ENCODE measurements at places on chromosomes 5 and 9.

DNA sequence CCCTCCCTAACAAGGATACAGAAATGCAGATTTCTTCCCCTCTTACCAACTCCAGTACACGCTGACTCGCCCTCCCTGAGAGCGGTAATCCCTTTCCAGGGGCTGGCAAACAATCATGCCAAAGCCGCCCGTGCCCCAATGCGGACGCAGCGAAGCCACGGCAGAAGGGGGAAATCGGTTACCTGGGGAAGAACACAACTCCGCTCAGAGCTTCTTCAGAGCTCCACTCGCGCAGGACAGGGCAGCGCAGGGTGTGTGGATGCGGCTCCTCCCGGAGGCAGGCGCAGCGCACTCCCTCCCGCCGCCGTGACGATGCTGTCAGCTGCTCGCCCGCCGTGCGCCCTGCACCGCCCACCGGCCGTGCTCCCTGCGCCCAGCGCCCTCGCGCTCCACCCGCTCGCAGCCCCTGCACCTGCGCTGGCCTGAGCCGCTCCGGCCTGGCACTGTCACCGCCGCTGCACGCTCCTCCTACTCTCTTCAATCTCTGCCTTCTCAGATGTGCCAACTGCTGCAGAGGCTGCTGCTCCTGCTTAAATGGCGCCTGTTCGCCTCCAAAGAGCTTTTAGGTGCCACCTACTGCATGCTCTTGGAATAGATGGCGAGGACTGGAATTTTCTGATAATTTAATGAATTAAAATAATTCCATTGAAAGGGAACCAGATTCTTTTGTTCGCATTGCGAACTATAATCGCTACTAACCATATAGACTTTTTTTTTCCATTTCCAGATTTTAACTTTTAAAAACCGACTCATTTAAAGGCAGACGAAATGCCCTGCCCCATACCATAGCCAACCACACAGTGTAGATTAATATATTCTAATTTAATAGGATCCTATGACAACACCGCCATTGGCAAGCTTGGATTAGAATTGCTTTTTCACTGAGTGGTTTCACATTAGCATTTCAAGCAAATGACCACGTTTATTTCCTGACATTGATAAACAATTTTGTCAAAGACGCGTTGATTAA is at the start of gene DIRAS2:
Gene DIRAS2 (minus strand): TSS at position 255 of the 970 bp plus-strand sequence. CDS start 28,997 bp downstream, outside the sequence.
- peak; percentile 9 for DNase-seq

- no peak for DNase-seq
Observed at GRCh38 chr5:58622936-58623871, 40.3 kb downstream of the RAB3C start.

GRCh38 chr5:124745928-124746915 is at the start of gene ZNF608:
TSS of gene ZNF608 (minus strand) at chr5:124746639. CDS start at chr5:124744989, 1,650 bp downstream.
- no peak for DNase-seq

DNA sequence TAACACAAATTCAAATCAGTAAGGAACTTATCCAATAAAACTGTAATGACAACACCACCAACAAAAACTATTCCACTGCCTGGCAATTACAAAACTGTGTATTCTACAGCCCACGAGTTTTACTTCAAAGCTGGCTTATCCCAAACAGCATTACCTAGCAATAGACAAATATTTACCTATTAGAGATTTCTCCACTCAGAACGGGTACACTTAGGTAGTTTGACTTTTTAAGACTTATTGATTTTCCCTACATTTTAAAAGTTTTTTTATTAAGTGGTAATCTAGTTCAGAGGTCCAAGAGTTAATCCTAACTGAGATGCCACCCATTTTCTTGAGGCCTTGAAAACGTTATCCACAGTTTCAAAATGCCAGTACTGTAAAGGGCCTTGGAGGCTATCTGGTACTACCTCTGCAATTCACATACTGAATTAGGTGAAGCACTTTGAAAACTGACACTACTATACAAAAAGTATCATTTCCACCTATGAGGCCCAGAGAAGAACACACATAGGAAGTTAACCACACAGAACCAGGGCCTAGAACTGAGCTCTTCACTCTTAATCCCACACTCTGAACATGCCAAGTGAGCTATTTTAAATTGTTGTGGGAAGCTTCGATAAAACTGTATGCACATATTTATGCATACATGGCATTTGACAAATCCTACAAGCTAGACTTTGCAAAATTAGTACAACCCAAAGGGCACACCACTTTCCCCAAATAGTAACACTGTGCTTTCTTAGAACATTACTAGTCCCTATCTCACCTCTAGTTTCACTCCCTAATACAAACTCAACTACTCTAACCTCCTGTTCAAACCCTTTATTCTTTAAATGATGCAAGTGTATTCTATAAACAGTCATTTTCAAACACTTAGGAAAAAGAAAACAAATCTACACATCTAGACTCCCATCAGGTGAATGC is 2.1 kb downstream of the NADK2 start:
- no peak for DNase-seq

DNA sequence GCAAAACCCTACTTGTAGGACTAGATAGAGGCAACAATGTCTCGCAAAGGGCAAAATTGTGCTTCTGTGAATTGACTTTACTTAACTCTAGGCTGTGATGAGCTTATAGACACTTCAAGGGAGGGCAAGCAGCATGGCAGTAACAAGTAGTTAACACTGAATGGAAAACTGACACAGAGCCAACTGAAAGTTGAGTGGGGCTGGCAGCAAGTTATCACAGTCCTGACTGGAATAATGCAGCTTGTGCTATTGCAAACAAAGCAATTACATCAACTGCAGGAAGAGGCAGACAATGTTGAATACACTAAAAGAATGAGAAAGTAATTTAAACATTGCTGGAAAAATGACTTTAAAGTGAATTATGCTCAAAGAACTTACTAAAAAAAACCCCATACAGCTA is 62.2 kb downstream of the RNF38 start:
- no peak for DNase-seq

DNA sequence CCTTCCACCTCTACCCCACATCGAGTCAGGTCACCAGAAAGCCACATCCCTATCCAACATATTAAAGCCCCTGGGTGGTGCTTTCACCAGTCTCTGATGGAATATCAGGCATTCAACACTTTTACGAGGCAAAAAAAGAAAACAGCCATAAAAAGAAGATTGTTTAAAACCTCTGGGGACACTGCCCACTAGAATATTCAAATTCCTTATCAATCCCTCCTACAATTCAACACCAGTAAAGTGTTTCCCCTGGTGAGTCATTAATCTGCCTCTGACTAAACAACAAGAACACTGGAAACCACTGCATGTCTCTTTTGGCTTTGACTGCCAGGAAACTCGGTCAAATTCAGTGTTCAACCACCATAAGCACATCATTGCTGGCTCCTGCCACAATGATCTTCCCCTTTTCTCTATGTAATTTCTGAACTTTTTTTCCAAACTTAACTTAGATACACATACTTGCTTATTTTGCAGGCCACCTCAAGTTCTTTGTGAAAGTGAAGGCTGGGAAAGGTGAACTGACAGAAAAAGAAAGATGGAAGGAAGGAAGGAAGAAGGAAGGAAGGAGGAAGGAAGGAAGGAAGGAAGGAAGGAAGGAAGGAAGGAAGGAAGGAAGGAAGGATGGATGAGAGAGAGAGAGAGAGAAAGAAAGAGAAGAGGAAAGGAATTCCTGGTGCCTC is 105.3 kb downstream of the PAX5 start:
- peak; percentile 51 for DNase-seq
